ENCODE measurements at places on chromosomes 2 and 18.

- DNase-seq = no peak
Measured at GRCh38 chr2:83305758-83306378, 1153.2 kb downstream of the SUCLG1 start.

DNA sequence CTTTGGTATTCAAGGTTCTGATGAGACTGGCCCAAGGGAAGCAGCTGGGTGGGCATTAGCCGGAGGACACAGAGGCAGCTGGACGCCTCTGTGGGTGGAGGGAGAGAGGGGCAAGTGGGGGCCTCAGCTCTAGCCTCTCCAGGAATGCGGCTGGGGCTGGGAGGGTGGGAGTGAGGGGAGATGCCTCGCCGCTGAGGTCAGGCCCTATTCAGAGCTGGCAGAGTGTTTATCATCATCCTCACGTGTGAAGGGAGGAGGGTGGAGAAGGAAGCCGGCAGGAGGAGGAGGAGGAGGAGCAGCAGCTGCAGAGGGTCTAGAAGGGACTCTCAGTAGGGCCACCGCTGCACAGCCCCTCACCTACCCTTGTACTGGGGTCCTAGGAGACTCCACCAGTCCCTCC, 43.1 kb downstream of the TNS1 start:
- no peak for DNase-seq

- DNase-seq = no peak
Measured at GRCh38 chr2:115549611-115550130, 1107.2 kb downstream of the DPP10 start.

- DNase-seq = no peak
Measured at GRCh38 chr2:28350791-28351285, 41.8 kb upstream of the FOSL2 start.

DNA sequence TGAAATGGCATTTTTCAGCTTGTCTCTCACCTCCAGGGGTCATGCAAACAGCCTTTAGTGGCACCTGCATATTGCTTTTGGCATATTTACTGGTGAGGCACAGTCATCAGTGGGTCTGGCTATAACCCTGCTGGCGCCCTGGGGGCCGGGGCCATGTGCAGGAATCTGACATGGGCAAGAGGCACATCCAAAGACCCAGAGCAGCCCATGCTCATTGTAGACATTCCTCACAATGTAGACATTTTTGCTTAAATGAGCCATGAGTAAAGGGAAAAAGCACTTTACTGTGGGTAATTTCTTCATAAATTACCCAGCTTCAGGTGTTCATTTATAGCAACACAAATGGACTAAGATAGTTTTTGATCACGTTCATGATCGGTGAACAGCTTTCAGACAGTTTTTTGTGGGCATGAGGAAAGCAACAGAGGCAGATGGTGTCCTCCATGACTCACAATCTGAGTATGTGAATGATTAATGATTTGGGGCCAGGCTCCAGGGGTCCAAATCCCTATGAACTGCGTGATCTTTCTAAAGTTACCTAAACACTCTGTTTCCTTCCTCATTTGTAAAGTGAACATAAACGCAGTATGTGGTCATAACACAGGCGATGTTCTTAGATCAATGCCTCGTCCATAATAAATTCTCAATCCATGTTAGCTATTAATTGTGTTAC, 85.8 kb downstream of the LIPG start:
- no peak for DNase-seq

- DNase-seq = no peak
Measured at GRCh38 chr2:95039363-95039762, 13.9 kb downstream of the MAL start.

Data from activated naive CD4-positive, alpha-beta T cell (primary cell).